ENCODE measurements at places on chromosomes 11 and 22.

DNA sequence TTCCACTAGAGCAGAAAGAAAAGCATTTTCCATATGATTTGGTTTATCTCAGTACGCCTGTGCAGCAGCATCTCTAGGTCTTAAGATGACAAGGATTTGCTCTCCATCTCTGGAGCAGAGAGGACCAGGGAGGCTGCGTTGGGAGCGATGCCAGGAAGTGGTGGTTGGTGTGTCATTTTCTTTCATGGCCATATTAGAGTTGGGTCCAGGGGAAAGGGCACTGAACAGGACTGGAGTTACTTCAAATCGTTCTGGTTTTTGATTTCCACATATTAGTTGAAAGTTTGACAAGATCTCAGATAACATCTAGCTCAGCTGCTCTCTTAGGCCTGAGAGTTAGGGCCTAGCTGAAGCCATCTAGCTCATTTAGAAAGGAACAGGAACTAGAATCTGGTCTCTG is 157.7 kb downstream of the ADAMTS15 start:
- DNase-seq: no peak

DNA sequence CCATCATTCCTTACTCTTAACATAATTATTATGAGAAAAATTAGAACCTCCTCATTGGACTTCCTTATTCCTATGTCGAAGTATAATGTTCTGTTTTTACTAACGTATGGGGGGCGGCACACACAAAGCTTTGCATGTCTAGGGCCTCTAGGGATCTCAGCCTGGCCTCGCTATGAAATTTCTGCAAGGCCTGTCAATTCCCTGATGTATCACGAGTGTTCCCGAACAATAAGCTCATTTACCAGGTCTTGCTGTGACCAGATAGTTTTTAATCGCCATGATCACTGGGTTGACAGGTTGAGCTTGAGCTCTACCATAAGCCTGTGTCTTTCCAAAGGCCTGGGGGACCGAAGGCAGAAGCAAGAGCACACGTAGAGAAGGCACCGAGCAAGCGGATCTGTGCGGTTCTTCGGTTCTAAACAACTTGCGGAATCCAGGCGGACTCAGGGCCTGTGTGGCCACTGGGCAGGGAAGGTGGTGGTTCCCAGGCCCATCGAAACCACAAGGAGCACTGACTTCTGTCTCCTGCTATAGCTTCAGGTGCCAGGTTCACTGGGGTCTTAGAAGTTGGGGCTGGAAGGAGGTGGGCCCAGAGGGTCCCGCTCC is 10.4 kb upstream of the FXYD2 start:
- no peak for DNase-seq

GRCh38 chr11:117882311-117882905 is 6.0 kb upstream of the FXYD6 start:
- DNase-seq: no peak

- DNase-seq: no peak
Observed at GRCh38 chr11:60821827-60822599, 19.9 kb upstream of the CCDC86 start.

DNA sequence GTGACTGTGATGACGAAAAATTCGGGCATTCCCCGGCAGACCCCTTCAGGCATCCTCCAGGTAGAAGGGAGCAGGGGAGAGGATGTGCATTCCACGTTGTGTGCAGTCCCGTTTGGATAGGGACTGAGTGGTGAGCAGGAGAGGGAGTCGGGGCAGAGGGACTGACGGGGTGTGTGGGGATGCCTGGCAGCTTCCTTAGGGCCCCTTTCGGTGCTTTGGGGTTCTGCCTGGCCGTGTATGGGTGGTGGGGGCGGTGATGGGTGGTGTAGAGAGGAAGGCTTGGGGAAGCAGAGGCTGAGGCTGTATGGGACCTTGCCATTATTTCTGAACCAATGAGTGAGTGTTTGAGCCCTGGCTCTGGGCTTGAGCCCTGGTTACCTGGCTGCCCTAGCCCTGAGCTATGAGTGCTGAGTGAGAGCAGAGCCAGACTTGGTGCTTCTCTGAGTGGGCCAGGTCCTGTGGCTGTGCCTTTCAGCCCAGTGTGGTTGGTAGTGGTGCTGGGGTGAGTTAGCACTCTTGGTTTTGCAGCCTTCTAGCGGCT is 914 bp downstream of the INPPL1 start:
- peak; percentile 54 for DNase-seq

- DNase-seq: no peak
Observed at GRCh38 chr11:105929084-105929955, 92.7 kb downstream of the MSANTD4 start.
